Mesothelial cell of epicardium (in vitro differentiated cells): ENCODE measurements at places on chromosomes 7 and 10.

- DNase-seq, result no peak
Observed at GRCh38 chr7:138245216-138245615, 169.0 kb downstream of the AKR1D1 start.

- no peak for DNase-seq
Observed at GRCh38 chr7:15236952-15237351, 324.9 kb downstream of the AGMO start.

DNA sequence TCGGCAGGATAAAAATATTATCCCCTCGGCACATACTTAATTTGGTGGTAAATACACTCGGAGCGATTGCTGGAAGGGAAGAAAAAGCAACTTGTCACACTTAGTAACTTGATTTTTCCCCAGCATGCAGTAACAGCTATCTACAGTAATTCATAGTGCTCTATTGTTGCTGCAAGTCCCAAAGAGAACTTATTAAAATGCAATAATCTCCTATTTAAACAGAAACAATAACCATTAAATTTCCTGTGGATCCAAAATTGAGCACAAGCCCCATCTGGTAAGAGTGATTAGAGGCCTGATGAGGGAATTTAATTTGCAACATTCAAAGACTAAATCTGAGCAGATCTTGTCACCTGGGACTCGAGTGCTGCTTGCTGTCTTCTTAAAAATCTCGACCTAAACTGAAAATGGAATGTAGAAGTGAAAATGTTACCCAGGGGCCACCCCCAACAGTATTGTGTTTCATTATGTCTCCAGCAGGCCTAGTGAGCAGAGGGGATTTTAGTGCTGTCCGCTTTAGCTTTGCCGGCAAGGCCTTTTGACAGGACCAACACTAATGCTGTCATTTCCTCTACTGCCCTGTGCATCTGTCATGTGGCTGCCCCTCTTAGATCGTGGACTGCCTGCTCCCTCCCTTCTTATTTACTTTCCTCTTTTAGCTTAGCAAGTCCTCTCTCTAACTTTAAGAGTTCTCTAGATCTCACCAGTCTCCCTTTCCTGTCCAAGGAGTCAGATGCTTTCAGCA, 639.7 kb downstream of the AUTS2 start:
- no peak for DNase-seq

GRCh38 chr7:101743995-101744360, 73.4 kb upstream of the CUX1 start:
- no peak for DNase-seq

GRCh38 chr10:118672766-118673715, 77.6 kb upstream of the PRLHR start:
- DNase-seq, result no peak

GRCh38 chr10:30558411-30558810, 71.1 kb downstream of the LYZL2 start:
- DNase-seq, result no peak

- DNase-seq, result peak; percentile 48
Observed at GRCh38 chr10:13707156-13707881, 120.6 kb downstream of the PRPF18 start.

DNA sequence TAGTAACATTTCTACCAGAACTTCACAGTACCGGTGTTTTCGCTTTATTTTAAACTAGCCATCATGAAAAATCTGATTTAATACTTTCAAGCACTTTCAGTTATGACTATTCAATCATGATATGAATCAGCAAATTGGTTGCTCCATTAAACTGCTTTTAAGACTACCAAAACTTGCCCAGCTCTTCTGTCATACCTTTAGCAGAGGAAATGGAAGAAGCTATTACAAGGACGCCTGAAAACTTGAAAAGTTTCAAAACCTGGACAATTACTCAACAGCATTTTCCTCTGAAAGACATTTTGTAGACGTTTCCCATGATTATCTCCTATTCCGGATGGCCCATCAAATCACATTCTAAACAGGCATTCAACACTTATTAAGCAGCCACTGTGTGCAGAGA, 2.0 kb downstream of the JAZF1 start:
- DNase-seq, result no peak

GRCh38 chr10:76302961-76303630, 871.7 kb downstream of the LRMDA start:
- DNase-seq, result no peak

DNA sequence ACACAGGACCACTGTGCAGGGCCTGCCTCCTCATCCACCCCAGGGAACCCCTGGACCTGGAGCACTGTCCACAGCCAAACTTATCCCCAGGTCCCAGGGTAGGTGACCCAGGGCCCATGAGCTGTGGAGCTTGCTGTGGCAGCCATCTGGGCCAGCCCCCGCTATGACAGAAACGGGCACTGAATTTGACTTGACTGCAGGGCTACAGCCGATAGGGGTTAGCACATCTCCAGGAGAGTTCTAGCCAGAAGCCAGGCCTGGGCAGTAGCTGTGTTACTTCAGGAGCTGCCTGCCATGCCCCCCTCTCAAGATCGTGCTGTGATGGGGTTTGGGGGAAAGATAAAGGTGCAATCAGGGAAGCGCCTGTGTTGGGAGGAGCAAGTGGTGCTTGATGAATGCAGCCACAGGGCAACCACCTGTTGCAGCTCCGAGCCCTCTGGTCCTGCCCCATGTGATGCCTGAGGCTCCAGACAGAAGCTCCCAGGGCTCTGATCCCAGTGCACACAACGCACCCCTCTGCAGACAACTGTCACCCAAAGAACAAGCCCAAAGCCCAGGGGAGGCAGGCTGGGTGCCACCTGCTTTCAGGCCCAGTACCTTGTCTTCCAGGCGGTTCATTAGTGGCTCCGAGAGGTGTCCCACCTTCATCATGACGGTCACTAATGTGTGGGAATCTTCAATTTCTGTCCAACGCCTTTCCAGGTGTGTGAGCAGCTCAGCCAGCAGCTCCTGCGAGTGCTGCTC, 6.5 kb downstream of the TBRG4 start:
- DNase-seq, result no peak

GRCh38 chr7:121302214-121302745, 26.5 kb upstream of the WNT16 start:
- no peak for DNase-seq

- no peak for DNase-seq
Observed at GRCh38 chr7:100588438-100588837, 2.3 kb downstream of the FBXO24 start.

DNA sequence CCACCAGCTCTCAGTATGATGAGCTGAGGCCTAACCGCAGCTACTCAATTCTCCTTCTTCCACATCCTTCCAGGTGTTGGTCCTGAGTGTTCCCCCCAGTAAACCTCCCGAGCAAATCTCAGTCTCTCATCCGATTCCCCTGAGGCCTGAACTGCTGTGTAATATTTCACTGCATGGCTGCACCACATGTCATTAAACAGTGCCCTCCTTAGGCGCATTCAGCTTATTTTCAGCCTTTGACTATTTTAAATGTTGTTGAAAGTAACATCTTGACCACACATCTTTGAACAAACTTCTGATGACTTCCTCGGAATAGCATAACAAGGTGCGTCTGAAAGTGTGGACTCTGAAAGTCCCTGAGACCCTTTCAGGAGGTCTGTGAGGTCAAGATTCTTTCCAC, 62.8 kb upstream of the NPS start:
- no peak for DNase-seq

GRCh38 chr10:99806091-99806490, 23.7 kb downstream of the ABCC2 start:
- DNase-seq, result no peak

- DNase-seq, result no peak
Observed at GRCh38 chr10:90743291-90743690, 114.5 kb downstream of the HTR7 start.

DNA sequence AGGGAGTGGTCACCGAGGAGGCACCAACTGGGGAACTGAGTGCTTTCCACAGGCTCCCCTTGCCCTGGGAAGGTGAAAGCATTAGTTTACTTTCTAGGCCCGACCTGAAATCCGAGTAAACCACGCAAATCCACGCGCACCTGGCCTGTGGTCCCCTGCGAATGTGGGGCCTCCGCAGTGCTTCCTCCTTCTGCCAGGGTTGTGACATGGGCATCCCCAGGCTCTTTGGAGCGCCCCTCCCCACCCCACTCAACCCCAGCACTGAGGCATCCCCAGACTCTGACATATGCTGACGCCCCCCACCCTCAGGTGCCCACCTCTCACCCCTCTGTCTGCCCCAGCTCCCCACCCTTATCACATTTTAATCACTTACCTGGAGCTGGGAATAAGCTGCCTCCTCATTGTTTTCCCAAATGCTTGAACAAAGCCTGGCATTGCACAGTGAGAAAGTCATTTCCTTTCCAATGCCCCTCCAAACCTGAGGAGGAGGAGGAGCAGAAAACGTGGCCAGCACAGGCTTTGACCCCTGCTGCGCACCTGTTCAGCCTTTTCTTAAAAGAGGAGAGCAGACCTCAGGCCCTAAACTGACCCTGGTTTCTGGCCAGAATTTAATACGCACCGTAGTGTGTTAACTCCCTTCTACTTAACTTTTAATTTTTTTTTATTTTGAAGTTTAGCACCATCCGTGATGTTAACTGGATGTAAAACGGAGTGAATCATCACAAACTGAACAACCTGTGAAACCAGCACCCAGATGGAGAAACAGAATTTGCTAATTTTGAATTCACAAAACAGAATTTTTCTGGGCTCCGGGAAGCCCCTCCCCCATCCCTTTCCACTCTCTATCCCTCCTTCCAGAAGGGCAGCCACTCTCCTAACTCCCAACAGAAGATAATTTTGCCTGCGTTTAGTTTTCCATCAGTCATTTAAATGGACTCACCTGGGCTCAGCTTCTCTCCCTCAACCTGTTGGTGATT, 129.4 kb downstream of the WDR11 start:
- no peak for DNase-seq

- DNase-seq, result no peak
Observed at GRCh38 chr7:23893176-23893941, 183.3 kb downstream of the STK31 start.

DNA sequence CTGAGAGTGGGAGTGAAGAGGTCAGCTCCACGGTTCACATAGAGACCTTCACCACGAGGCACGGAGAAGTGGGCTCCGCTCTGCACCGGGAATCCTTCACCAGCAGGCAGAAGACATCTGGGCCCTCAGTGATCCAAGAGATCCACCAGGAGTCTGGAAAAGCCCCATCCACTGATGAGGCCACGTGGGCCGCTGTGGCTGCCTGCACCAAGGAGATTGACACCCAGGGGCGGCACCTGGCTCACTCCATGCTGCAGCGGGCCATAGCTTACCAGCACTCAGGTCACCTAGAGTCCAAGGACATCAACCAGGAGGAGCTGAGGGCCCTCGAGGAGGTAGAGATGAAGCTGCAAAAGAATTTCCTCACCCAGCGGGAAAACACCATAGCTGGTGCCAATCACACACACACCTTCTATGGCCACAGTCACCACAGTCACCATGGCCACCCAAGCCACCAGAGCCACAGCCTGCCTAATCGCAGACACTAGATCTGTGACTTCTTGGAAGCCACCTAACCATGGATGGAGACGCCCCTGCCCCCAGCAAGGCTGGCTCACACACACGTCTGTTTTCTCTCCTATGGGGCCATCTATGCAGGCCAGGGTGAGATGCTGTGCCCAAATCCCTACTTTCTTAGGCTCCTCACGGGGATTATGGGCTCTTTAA, 694 bp downstream of the C10orf62 start:
- DNase-seq, result no peak

DNA sequence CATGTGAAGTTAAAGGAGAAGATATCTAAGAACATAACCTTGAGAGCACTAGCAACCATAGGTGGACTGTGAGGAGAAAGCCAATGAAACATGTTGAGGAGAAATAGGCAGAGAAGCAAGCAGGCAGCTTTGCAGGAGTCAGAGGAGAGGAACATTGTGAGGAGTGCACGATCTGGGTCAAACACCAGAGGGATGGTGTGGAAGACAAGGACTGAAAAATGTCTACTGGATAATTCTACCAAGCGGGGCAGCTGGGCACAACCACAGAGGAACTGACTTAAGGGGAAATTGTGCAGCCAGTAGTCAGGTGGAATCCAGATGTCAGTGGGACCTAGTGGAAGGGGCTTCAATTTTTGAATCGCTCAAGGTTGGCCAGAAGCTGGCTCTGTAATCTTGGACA, 111.9 kb upstream of the LANCL2 start:
- DNase-seq, result no peak

- DNase-seq, result no peak
Observed at GRCh38 chr7:44882899-44883298, 2.4 kb downstream of the PURB start.

DNA sequence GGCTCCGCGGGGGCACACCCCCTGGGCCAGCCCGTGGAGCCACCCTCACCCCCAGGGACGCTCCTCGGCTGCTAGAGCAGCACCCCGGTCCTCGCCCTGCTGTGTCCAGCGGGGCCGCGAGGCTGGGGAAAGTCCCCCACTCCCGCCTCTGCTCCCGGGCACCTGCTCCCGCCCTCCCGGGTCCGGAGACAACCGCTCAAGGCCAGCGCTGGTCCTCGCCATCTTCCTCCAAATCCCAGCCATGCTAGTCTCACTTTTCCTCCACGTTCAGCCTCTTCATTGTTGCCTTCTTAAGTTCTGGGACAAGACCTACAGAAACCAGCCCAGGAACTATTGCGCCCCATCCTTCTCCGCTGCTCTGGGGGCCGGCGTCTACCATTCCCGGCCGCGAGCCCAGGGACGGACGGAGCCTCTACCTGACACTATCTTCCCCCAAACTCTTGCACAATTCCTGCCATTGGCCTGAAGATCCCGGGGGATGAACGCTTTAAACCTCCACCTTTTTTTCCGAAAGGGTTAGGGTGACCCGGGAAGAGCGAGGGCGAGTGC, 4.8 kb upstream of the KCP start:
- no peak for DNase-seq

DNA sequence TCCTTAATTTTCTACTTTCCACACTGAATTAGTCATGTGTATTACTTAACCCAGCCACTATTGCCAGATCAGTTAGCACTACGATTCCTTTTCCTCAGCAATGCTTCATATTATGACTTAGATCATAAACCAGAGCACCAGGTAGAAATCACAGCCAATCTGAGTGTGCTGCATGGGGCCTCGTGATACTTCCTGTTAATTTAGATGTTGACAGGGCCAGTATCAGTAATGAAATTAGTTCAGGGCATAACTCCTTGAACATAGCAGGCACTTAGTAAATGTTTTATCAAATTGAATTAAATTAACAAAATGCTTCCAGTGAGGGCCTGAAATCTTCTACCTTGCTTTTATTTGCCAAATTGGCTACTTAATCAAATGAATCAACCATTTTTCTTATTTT, 169.3 kb upstream of the LRGUK start:
- no peak for DNase-seq

GRCh38 chr10:63106111-63106755, 26.9 kb upstream of the NRBF2 start:
- DNase-seq, result no peak

GRCh38 chr10:114336823-114337509, 67.3 kb downstream of the AFAP1L2 start:
- no peak for DNase-seq

DNA sequence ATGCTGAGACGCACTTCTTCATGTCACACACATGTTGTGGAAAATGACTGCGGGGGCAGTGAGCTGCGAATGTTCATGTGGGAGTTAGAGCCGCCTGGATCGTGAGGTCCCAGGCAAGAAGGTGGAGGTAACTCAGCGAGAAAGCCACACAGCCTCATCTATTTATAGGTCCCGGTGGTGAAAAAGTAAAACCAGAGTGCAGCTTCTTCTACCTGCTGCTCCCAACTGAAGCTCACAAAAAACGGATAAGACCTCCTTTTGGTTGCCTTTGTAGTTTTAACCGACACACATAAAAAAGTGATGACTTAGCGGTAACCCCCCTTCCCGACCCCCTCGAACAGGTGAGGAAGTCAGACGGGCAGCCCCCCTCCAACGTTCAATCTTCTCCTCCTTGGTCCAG, 276.9 kb downstream of the GATA3 start:
- no peak for DNase-seq

- no peak for DNase-seq
Observed at GRCh38 chr10:76763376-76763775, 874.2 kb downstream of the KCNMA1 start.
